Activated T-cell treated with anti-CD3 and anti-CD28 coated beads, Interleukin-2, amount 50 U/mL, for 4 hours (primary cell): ENCODE measurements at places on chromosomes 1 and 21.

DNA sequence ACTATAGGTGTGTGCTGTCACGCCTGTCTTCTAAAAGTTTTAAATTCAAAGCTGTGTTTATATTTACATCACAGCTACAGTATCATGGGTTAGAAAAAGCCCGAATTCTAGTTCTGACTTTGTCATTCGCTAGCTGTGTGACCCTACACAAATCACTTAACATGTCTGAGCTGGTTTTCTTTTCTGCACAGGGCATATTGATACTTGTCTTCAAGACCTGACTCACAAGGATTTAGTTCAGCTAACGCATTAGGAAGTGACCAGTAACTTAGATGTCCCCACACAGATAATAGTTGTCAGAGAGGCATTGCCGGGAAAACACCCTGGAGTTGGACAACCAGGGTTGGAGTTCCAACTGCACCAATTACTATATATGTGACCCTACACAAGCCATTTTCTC is 25.9 kb downstream of the GIPC2 start:
- no peak for DNase-seq

- DNase-seq, result no peak
Measured at GRCh38 chr1:234858722-234859121, 248.7 kb upstream of the IRF2BP2 start.

DNA sequence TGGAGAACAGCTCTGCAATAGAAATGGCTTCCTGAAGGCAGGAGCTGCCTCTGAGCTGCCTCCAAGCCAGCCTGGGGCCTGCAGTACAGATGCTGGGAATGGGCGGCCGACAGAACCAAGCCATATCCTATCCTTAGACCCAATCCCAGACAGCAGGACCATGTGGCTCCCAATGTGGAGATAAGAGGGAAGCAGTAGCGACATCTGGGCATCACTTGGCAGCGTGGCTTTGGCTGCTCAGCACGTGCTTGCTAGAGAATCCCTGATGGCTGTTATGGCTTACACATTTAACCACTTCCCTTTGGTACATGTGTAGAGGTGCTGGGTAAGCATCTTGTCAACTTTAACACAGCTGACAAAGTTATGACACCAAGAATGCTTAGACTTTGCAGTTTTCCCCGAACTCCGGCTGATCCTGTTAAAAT is 87.7 kb downstream of the MAN1C1 start:
- DNase-seq, result no peak

- no peak for DNase-seq
Measured at GRCh38 chr1:156104065-156104810, 10.3 kb upstream of the LMNA start.

GRCh38 chr1:14678011-14678638 is 79.6 kb downstream of the KAZN start:
- no peak for DNase-seq

DNA sequence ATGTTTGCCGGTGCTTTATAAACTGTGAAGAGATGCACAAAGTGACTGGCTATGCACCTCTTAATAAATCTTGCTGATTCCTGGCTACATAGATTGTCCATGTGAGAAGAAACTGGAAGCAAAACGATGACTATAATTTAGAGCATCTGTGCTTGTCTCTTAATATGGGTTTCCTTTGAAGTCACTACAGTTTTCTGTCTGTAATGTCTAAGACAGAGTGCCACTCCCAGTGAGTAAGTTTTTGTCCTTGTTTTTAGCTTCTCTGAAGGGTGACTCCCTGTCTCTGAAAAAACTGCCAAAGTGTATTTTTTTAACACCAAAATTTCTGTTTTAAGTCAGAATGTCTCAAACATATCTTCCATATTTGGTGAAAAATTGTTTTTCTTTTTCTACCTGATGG is 175.1 kb downstream of the FASLG start:
- no peak for DNase-seq

DNA sequence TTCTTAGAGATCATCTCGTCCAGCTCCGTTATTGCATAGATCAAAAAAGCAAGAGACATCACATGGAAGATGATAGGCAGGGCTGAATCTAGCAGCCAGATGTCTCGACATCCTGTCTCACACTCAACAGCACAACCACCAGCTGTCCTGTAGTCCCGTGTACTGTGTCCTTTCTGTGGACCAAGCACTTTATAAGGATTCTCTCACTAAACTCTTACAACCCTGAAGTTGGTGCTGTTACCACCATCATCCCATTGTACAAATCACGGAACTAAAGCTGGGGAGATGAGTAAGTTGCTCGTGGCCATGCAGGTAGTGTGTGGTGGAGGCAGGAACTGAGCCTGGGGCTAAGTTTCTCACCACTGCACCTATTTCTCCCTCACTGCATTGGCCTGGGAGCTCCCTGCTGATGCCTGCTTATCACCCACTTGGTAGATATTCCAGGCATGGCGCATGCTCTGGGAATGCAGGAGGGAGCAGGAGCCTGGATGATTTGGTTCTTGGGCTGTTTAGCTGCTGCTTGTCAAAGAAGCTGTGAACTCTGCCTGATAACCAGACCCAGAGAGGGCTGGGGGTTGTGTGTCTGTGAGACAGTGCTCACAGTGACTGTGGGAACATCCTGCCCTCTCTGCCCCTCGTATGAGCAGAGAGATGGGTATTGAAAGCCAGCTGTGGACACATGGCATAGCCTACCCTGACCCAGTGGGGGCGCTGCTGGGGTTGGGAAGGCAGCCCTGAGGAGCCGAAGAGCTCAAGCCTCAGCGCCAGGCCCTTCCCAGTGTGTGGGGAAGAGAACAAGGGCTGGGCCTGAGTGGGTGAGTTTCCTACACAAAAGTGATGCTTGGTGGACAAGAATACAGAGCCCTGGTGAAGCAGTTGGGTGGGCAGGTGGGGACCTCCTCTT is 13.6 kb downstream of the PPFIA4 start:
- DNase-seq, result no peak

GRCh38 chr1:156115514-156116374 is 1.2 kb downstream of the LMNA start:
- no peak for DNase-seq

DNA sequence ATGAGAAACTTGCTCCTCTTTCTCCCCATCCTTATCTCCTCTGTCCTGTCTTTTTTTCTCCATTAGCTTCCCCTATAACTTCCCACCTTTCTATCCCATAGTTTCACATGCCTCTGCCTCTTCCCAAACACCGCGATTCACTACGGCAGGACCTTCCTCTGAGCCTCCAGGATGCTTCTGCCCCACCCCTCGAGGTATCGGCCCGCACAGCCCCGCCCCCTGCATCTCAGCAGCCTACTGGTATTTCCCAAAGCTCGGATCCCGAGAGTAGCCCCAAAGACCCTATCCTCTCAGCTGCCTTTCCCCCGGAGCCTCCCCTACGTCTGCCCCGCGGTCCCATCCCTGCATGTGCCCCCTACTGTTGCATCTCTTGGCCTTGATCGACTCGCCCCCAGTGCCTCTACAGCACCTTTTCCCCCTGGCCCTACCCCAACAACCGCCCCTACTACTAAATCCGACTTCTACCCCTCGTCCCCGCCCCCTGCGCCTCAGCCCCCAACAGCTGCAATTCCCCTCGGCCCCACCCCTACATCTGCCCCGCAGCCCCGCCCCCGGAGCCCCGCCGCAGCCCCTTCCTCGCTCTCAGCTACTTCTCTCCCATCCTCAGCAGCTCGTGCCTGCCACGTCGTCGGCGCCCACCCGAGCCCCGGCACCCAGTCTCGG is 512 bp downstream of the PIAS3 start:
- DNase-seq, result peak; percentile 55

GRCh38 chr1:232999956-233000625 is 49.7 kb downstream of the NTPCR start:
- no peak for DNase-seq

GRCh38 chr1:8238141-8239038 is 79.5 kb upstream of the SLC45A1 start:
- DNase-seq, result no peak

- no peak for DNase-seq
Measured at GRCh38 chr1:233217832-233218231, 77.7 kb downstream of the PCNX2 start.

GRCh38 chr1:160704250-160704649 is 7.4 kb downstream of the CD48 start:
- no peak for DNase-seq

DNA sequence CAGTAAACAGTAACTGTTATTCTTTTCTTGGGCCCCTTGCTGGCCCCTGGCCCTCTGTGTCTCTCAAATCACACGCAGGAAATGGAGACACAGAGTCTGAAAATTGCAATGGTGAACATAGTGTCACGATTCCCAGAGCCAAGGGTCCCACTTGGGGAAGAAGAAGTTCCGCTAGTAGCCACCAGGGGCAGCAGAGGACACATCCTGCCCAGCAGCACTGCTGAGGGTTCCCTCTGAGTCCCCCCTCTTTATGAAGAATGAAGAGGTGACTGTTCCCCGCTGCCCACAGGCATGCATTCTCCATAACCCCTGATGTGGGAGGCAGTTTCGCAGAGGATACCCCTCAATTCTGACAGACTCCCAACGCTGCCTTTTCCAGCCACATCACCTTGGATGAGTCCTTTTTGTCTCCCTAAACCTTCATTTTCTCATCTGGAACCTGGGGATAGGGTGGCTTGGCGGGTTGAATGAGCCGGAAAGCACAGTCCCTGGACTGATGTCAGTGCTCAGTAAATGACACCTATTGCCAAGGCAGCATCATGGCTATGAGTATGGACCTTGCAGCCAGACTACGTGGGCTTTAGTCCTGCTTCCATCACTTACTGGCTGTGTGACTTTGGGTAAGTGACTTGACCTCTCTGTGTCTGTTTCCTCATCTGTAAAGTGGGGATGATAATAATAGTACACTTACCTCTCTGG is 238.0 kb upstream of the TMEM51 start:
- DNase-seq, result peak; percentile 21

DNA sequence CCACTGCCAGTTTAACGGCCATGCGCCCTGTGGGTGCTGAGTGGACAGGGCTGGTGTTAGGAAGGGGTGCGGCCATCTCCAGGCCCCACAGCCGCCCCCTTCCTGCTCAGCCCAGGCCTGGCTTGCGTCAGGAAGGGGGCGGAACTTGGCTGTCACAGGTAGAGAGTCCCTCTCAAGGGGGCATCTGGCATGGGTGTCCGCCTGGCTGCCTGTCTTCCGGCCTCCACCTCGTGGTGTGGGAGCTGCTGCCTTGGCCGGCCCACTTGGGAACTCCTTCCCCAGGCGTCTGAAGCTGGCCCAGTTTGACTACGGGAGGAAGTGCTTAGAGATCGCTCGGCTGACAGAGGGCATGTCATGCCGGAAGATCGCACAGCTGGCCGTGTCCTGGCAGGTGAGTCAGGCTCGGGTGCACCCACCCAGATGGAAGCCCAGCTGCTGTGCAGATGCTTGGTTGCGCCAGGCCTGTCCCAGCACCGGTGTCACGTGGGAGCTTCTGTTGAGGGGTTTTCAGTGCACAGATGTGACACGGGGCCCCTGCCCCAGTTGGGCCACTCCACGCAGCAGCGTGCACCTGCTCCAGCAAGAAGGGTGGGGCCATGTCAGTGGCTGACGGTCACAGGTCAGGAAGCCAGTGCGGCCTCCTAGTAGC is 9.1 kb upstream of the ATAD3B start:
- no peak for DNase-seq

GRCh38 chr1:41745022-41745421 is 173.7 kb downstream of the HIVEP3 start:
- DNase-seq, result no peak

DNA sequence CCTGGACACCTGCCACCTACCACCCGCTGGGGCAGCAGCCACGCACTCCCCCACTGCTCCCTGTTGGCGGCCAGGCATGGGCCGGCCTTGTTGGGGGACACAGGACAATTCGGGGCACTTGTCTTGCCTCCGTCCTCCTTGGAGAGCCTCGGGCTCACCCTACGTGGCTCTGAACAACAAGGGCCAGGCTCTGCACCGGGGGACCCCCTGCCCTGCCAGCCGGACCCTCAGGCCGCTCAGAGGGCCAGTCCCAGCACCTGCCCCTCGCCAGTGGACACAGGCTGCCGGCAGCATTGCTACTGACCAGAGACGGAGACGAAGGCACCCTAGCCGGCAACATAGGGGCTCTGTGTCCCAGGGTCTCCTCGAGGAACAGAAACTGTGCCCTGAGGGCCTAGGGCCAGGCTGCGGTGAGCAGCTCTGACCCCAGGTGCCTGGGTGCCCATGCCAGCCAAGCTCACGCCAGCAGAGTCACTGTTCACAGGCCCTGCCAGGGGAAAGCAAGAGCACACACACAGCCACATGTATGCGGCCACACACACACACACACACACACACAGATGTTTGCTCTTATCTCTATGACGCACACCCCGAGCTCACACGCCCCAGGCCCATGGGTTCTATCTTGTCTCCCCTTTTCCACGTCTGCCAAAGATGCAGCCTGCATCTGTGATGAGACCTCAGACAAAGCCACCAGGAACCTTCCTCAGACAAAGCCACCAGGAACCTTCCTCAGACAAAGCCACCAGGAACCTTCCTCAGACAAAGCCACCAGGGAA is 45.9 kb downstream of the MORN1 start:
- no peak for DNase-seq

DNA sequence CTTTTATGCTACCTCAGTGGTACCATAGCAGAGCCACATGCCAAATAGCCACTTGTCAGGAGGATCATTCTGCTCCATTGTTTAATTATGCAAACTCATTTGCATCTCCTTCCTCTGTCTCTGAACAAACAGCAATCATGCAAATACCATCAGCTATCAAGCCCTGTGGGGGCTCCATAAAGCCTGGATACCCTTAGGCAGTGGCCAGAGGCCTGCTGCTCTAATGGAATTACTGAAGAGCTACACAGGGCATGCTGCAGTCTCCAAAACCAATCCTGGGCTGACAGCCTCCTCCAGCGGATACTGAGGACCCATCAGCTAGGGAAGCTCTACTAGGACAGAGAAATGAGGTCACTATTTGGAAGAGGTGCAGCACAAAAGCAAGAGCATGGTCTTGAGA is 376.3 kb downstream of the KCNH1 start:
- DNase-seq, result no peak

- DNase-seq, result no peak
Measured at GRCh38 chr1:15952317-15953258, 23.3 kb downstream of the ZBTB17 start.

GRCh38 chr1:180610556-180611015 is 21.2 kb upstream of the XPR1 start:
- DNase-seq, result no peak

GRCh38 chr1:17520041-17520440 is 19.5 kb upstream of the ARHGEF10L start:
- DNase-seq, result no peak

GRCh38 chr1:198860371-198860770 is 221.5 kb downstream of the PTPRC start:
- DNase-seq, result no peak

GRCh38 chr1:36126005-36126716 is 1.1 kb upstream of the COL8A2 start:
- DNase-seq, result no peak

DNA sequence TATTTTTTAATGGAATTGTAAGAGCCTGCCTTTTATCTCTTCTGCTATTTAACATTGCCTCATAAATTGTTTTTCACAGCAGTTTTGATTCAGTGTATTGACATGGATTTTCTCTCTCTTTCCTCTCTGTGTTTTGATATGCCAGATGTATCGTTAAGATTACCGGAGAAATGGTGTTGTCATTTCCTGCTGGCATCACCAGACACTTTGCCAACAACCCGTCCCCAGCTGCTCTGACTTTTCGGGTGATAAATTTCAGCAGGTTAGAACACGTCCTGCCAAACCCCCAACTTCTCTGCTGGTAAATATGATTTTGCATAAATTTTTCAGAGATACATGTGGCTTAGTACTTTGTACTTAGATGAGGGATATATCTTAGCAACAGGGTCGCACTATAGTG is 23.1 kb upstream of the DYNLT5 start:
- no peak for DNase-seq
